AG08395 (cell line): ENCODE measurements at places on chromosomes 5 and 9.

GRCh38 chr9:35948901-35949318, 9.0 kb downstream of the OR2S2 start:
- DNase-seq: no peak

GRCh38 chr5:150021491-150022157, 21.1 kb downstream of the HMGXB3 start:
- DNase-seq: no peak

- no peak for DNase-seq
Measured at GRCh38 chr9:131361202-131361833, 32.6 kb upstream of the PRRC2B start.

DNA sequence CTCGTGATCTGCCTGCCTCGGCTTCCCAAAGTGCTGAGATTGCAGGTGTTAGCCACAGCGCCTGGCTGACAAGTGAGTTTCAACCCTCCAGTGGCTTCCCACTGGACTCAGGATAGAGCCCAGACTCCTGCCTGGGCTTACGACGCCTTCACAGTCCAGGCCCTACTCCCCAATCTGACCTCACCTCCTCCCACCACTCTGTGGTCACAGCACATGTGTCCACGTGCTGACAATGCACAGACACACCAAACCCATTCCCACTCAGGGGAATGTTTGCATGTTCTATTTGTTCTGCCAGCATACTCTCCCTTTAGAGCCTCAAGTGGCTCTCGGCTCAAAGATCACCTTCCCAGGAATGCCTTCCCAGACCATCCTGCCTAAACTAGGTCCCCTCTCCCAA, 31.1 kb upstream of the TRIM14 start:
- DNase-seq: no peak

- DNase-seq: no peak
Measured at GRCh38 chr5:156259618-156260017, 67.3 kb upstream of the SGCD start.

GRCh38 chr9:26535151-26535550, 357.5 kb downstream of the CAAP1 start:
- no peak for DNase-seq
